ENCODE measurements at places on chromosomes 12 and 14.

GRCh38 chr14:93239869-93240677, 33.0 kb downstream of the UBR7 start:
- no peak for DNase-seq

- DNase-seq, result no peak
Observed at GRCh38 chr14:71089971-71090370, 182.7 kb downstream of the PCNX1 start.

DNA sequence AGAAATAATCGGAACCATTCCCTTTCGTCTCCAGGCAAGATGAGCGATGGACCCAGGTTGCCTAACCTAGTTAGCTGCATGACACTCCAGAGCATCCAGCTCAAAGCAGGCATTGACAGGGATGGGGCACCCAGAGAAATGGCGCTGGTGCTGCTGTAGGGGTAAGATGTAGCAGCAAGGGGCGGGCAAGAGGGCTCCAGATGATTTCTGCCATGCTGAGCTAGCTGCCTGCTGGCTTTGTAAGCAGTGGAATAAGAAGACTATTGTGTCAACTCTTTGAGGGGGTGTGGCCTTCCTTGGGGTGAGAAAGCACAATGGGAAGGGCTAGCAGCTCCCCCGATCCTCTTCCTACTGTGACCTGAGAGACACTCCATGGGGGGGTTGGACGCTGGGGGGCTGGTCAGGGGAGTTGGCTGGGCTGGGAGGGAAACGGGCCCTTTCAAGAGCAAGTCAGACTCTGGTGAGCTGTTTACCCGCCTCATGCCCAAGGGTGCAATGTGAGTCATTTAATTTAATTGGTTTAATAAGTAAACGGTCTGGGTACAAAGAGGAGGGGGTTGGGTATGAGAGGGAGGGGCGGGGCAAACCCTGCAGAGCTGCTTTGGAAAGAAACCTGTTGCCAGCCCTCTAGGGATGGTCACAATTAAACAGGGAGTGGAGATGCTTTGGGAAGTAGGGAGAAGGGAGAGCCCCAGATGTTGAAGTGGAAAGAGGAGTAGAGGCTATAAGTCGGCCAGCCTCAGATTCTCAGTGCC, 50.5 kb downstream of the B4GALNT3 start:
- no peak for DNase-seq

DNA sequence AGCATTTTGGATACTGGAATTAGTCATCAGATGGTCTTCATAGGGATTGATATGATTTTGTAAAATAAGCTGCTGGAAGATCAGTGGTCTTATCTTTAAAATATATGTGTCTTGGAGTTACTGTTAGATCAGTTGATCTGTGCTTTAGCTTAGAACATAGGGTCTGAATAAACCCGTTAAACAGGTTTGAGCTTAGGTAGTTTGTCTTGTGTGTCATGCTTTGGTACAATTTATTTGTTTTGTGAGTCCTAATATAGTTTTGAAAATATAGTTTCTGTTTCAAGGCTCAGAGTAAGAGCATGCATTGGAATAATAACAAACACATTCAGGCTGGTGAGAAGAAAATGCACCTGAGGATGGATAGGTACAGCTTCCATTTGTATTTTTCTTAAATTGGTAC, 505.0 kb downstream of the SLC16A7 start:
- no peak for DNase-seq

- DNase-seq, result peak; percentile 34
Observed at GRCh38 chr14:36520601-36521525, 831 bp upstream of the NKX2-1 start.

- DNase-seq, result peak; percentile 77
Observed at GRCh38 chr14:49621114-49621881, 699 bp downstream of the MGAT2 start.

- DNase-seq, result no peak
Observed at GRCh38 chr12:57929092-57929830, 12.1 kb upstream of the ATP23 start.

DNA sequence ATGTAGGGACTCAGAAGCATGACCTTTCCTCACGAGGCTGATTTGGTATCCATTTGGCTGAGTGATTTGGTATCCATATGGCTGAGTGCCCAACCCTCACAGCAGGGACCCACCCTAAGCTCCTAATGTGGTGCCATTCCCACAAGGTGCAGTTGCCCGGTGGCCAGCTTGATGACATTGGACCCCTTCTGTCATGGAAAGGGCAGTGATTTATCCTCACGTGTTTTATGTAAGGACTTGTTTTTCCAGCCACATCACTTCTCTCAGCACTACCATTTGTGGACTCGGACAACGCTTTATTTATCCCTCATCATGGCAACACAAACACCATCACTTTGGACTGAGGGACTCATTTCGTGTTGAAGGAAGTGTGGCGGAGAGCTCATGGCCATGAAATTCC, 8.5 kb upstream of the CDC42BPB start:
- DNase-seq, result no peak
